Stimulated activated CD4-positive, alpha-beta T cell treated with anti-CD3 and anti-CD28 coated beads, Interleukin-4, amount 100 ng/mL, for 48 hours (primary cell): ENCODE measurements at places on chromosomes 7 and 10.

DNA sequence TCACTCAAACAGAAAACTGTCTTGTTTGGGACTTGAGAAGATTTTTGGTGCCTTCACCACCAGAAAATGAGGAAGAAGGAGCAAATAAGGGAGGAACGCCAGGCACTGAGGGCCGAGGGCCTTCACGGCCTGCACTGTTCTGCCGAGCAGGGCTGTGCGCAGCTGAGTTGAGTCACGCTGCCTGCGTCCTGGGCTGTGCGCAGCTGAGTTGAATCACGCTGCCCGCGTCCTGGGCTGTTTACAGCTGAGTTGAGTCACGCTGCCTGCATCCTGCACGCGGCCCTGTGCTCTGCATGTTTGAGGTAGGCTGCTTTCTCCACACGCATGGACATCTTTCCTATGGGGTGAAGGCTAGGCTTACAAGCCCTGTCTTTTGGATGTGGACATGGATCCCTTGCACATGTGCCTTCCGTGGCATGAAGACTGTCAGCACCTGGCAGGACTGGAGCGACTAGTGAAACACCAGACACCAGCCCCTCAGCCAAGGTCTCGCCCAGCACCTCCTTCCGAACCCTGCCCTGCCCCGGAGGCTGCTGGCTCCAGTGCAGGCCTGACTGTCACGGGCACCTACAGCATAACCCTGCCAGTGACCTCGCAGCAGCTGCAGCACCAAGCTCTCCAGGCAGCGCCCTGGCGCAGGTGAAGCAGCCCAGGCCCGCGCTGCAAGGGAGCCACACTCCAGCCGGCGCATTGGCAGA lies 96.7 kb downstream of the HTR5A start:
- DNase-seq: peak; percentile 22

- no peak for DNase-seq
These were observed 243.0 kb downstream of the SNX13 start for GRCh38 chr7:17697128-17697881.

DNA sequence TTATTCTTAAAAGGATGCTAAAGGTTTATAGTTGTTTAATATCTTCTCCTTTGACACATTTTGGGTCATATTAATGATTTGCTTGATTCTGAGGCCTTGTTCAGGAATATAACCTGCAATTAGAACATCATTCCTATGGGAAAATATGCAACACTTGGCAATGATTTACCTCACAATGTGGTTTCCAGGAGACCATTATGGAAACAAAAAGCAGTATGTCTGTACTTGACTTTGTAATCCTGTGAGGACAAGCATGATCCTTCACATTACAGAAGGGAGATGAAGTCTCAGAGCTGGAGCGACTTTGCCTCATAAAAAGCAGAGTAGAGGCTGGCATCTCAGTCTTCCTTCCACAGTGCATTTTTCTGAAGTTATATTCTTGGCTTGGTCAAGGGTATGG lies 57.0 kb upstream of the CDCA7L start:
- DNase-seq: no peak

DNA sequence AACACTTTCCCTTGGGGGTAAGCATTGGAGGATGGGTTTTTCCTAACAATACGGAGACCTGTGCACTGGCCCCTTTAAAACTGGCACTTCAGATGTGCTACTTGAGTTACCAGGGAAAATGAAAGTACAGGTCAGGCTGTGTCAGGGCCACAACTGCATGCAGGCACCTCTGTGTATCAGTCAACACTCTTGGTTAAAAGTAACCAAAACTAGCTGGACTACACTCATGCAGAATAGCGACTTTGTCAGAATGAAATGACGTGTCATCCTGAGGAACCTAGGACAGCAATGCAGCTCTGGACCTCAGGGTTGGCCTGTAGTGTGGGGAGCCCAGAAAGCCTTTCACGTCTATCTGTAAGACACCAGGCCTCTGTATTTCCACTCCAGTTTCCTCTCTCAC lies 33.8 kb upstream of the SMKR1 start:
- DNase-seq: no peak

GRCh38 chr10:83666762-83667161 lies 472.5 kb upstream of the GHITM start:
- no peak for DNase-seq

- DNase-seq: no peak
These were observed 18.8 kb upstream of the INPP5A start for GRCh38 chr10:132518572-132519381.

DNA sequence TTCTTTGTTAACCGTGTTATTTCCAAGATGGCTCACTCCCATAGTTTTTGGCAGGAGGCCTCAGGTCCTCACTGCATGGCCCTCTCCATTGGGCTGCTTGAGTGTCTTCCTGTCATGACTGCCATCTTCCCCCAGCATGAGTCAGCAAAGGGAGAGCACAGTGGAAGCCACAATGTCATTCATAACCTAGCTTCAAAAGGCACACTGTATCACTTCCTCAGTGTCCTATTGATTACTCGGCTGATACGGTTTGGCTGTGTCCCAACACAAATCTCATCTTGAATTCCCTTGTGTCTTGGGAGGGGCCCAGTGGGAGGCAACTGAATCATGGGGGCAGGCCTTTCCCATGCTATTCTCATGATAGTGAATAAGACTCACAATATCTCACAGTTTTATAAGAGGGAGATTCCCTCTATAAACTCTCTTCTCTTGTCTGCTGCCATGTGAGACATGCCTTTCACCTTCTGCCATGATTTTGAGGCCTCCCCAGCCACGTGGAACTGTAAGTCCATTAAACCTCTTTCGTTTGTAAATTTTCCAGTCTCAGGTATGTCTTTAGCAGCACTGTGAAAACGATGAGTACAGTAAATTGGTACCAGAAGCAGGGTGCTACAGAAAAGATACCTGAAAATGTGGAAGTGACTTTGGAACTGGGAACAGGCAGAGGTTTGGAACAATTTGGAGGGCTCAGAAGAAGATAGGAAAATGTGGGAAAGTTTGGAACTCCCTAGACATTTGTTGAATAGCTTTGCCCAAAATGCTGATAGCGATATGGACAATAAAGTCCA lies 106.5 kb downstream of the PRLHR start:
- no peak for DNase-seq

DNA sequence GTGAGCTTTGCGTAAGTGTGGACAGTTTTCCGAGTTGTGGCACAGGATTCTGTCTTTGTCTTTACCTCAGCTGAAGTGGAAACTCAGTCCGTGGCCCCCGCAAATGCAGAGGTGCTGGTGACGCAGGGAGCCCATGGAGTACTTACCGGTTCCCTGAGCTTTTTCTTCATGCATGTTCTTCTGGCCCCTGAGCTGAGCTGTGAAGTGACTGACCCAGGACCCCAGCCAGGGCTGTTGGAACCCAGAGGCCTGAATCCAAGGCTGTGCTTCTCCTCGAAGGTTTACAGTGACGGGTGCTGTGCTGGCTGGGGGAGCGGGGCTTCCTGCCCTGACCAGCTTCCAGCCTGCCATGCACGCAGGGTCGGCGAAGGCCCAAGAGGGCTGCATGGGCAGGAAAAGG lies 223.5 kb downstream of the GLRX3 start:
- DNase-seq: no peak

GRCh38 chr10:131259535-131259934 lies 52.0 kb downstream of the TCERG1L start:
- DNase-seq: no peak

GRCh38 chr7:24572016-24572392 lies 1.2 kb upstream of the PALS2 start:
- DNase-seq: no peak

- DNase-seq: no peak
These were observed 84.7 kb upstream of the GPR141 start for GRCh38 chr7:37598824-37599223.

- peak; percentile 33 for DNase-seq
These were observed 481.5 kb upstream of the AKR1E2 start for GRCh38 chr10:4344492-4344994.

- no peak for DNase-seq
These were observed 20.8 kb downstream of the CYP3A43 start for GRCh38 chr7:99848420-99849216.

DNA sequence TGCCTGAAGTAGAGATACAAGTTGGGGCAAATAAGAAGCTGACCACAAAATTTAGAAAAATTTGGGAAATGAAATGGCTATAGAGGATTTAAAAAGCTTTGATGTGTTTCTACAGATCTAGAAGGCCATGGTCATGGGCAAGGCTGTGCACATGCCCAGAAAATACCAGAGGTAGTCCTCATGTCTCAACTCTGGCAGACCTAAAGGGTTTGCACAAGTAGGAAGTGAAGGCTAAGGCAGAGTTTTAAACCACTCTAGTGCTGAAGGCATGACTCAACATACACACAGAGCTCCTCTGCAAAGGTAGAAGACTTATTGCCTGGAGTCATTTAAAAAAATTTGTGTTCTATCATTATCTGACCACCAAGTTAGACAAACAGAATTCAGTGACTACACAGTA lies 364.6 kb downstream of the CCSER2 start:
- no peak for DNase-seq

DNA sequence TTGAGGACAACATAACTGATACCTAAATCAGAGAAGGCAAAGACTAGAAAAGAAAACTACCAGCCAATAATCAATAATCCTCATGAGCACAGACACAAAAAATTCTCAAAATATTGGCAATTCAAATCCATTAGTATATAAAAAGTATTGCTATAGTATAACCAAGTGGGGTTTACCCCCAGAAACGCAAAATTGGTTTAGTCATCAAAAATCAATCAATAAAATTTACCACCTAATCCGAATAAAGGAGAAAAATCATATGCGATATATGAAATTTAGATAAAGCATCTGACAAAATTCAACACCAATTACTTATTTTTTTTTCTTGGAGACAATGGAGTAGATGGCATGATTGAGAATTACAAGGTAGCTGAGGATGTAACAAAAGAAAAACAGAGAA lies 11.2 kb upstream of the ING3 start:
- DNase-seq: no peak

- no peak for DNase-seq
These were observed 371.8 kb upstream of the KCND2 start for GRCh38 chr7:119900996-119901672.

DNA sequence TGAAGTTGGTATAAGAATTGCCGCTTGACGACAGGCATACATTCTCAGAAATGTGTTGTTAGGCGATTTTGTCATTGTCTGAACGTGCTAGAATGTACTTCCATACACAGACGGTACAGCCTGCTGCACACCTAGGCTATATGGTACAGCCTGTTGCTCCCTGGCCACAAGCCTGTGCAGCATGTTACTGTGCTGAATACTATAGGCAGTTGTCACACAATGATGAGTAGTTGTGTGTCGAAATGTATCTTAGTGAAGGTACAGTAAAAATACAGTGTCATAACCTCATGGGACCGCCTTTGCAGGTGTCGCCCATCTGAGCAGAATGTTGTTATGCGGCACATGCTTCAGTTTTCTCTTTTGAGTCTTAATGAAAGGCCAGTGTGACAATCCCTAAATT lies 66.5 kb downstream of the SHH start:
- DNase-seq: no peak

GRCh38 chr10:7561985-7562384 lies 104.8 kb downstream of the ITIH5 start:
- no peak for DNase-seq

DNA sequence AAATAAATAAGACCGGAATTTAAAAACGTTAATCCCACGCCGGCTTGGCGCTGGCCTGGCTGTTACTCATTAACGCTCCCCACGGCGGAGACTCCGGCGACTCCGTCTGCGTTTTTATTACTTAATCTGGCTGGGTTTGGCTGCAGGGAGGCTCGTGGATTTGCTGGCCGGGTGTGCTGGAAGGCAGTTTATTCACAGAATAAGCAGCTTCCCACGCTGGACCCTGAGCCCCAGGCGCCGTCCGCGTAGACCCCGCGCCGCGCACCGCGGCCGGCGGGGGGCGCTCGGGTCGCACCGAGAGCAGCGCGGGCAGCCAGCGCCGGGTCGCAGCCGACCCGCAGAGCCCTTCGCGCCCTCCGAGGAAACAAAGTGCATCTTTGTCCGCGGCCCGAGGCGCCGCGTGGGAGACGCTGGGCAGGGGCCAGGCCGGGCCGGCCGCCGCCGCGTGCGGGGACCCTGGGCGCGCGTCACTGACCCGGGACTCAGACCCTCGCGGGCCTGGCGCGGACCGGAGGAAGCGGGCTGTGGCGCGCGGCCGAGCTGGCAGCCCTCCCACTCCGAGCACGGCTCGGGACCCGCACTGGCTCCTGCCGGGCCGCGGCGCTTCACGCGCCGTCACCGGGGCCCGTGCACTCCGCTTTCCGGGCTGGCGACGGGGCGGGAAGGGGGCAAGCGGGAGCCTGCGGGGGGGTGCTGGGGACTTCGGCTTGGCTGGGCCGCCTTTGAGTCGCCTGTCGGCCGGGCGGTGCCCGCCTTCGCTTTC lies 587 bp upstream of the GRK5 start:
- peak; percentile 60 for DNase-seq

DNA sequence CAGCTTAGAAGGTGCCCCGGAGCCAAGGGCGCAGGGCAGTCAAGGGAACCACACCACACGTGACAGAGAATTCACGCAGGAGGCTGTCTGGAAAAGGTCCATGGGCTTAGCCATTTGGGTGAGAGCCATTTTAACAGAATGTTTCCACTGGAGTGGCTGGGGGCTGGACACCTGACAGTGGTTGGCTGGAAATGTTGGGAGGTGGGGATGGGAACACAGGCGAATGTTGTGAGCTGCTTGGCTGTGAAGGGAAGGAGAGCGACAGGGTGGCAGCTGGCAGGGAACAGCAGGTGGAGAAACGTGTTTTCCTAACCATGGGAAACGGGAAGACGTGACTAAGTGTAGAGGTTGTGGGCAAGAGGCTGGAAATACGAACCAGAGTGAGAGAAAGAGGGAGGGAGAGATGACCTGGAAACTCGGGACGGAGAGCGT lies 100.5 kb upstream of the ZNF32 start:
- DNase-seq: no peak

GRCh38 chr10:124414076-124414475 lies 4.6 kb downstream of the OAT start:
- DNase-seq: no peak

DNA sequence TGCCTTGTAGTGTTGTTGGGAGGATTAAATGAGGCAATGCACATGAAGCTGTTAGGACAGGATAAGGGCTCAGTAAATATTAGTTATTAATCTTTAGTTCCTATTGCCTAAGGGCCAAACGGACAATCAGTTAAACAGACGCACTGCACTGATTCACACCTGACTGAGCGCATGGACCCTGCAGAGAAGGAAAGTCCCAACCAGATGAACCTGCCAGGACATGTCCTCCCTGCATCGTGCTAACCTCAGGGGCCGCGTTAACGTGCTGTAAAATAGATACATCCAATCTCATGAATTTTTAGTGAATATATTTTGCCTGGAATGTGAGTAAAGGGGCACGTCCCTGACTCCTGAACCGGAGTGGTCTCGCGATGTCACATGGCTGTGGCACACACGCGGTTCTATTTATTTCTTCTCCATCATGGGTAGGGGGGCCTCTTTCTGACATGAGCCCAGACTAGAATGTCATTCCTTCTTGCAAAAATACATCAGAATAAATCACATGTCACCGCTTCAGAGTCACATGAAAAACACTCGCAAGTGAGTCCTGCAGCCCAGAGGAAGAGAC lies 12.3 kb downstream of the ADARB2 start:
- no peak for DNase-seq
